ENCODE measurements at places on chromosomes 13 and 19.

DNA sequence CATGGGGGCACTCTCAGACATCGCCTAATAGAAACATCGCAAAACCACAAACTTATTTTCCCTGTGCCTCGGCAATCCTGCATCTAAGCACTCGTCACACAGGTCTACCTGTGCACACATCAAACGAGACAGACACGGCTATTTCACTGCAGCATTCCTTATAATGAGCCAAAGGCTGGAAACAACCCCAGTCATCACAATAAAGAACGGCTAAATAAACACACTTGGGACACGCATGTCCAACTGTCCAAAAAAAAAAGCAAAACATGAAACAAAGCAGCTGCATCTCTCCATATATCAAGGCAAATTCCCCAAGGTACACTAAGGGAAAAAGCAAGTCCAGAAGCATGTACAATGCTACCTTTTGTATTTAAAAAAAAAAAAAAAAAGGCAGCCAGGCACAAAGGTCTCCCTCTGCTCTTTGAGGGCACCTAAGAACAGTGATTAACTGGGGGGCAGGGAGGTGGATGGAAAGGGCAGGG, 27.2 kb upstream of the CCNP start:
- no peak for DNase-seq

GRCh38 chr13:24050292-24050711, 110.2 kb upstream of the SPATA13 start:
- peak; percentile 82 for DNase-seq

DNA sequence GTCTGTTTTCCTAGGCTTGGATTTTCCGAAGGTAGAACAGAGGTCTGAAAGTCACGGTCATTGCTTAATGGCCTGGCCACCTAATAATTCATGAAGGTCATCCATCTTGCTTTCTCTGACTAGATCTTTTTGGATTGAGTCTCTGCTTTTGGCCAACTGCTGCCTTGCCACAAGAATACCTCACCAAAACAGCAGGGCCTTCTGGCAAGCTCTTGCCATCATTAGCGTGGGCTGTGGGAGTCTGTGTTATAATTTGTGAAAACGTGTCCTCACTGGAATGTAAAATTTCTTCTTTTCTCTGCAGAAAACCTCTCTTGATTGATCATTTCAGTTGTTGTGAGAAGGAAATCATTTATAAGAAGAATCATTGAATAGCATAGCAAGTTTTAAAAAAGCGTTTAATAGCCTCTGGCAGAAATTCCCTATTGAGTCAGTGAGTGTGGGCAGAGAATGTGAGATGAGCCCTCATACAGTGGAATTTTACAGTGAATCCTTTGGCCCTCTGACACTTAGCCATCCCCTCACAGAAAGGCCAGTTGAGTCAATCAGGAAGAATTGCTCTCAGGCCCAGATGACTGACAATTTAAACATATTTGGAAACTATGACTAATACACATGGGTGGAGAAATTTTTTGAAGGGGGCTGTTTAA, 43.2 kb upstream of the ERICH6B start:
- DNase-seq: peak; percentile 55

GRCh38 chr19:4933528-4933927, 24.2 kb downstream of the UHRF1 start:
- DNase-seq: no peak

DNA sequence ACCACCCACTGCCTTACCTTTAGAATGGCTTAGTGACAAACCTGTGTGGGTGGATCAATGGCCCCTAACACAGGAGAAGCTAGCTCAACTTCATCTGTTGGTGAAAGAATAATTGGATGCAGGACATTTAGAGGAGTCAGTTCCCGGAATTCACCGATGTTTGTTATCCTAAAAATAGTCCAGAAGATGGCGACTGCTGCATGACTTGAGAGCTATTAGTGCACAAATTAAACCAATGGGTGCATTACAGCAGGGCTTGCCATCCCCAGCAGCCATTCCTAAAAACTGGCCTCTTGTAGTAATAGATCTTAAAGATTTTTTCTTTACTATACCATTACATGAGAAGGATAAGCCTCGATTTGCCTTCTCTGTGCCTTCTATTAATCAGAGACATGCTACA, 46.8 kb upstream of the ZNF726 start:
- DNase-seq: no peak

DNA sequence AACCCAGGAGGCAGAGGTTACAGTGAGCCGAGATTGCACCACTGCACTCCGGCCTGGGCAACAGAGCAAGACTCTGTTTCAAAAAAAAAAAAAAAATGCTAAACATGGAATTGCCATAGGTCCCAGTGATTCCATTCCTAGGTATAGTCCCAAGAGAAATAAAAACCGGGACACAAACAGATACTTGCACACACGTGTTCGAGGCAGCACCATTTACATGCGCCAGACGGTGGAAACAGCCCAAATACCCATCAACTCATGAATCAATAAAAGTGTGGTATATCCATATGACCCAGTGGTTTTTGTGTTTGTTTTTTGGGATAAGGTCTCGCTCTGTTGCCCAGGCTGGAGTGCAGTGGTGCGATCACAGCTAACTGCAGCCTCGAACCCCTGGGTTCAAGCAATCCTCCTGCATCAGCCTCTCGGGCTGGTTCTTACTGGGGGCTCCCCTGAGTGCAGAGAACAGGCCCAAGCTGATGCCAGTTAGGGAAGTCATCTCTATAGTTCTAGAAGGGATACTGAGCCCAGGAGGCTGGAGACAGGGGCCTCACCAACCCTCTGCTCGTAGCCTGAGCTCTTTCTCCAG, 8.5 kb downstream of the KLF2 start:
- DNase-seq: no peak

- DNase-seq: no peak
Measured at GRCh38 chr13:41562541-41563178, 105.3 kb downstream of the RGCC start.

DNA sequence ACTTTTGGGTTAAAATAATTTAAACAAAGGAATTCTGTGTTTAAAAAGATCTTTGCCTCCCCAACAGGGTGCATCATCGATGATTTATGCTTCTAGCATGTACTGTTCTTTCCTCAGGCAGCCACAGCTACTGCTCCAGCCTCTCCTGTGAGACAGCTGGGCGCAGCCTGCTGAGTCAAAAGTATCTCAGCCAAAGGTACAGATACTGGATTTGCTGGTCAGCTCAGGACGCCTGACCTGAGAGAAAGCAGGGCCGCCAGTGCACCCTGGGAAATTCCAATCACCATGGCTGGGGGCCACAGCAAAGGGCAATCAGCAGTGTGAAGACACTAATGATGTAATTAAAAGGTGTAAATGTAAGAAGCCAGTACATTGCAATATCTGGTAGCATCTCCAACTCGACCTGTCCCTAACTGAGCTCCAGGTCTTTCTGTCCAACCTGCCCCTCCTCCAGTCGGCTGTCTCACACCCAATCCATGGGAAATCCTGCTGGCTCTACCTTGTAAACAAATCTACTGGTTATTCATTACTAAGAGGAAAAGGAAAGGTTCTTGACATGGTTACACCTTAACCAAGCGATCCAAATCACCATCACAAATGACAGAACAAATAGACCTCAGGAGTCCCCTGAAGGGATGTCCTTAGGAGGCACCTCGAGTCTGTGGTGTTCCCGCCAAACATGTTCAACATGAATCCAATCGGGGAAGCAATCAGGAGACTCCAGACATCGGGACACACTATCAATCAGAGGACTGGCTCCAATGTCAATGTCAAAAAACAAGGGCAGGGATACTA, 7.3 kb downstream of the OPA3 start:
- peak; percentile 94 for DNase-seq

DNA sequence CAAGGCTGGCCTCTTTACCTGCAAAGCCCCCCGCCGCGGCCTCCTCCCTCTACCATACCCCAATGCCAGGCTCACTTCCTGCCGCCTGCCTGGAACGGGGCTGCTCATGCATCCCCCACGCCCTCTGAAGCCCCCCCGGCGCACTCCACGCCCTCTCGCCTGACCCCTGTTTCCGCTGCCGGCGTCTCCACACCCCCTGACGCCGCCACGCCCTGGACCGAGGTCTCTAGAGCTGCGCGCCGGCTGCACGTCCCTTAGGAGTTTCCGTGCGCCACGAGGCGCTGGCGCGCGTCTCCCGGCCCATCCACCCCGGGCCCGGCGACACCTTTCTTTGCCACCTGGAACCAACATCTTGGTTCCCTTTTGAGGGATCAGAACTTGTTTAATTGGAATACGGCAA, 16.0 kb downstream of the DPRX start:
- no peak for DNase-seq

GRCh38 chr13:41675306-41675705, 218.0 kb downstream of the RGCC start:
- DNase-seq: no peak

DNA sequence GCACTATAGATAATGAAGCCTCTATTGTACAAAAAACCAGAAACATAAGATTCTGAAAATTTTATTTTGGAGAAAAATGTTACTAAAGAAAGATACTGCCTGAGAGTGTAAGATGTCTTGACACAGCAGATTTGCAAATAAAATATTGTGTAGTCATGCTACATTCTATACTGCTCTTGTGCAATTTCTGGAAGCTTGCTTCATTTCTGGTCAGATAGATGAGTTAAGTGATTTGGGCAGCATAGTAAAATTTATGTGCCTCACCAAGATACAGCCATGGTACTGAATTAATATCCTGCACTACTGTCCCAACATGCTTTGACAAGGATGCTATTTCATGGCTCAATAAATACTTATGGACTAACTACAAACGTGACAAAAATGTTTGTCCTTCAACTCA, 55.1 kb upstream of the STARD13 start:
- DNase-seq: no peak

- no peak for DNase-seq
Measured at GRCh38 chr13:91085127-91085526, 262.4 kb upstream of the MIR17HG start.

GRCh38 chr13:60790620-60791019, 393.6 kb downstream of the TDRD3 start:
- no peak for DNase-seq

DNA sequence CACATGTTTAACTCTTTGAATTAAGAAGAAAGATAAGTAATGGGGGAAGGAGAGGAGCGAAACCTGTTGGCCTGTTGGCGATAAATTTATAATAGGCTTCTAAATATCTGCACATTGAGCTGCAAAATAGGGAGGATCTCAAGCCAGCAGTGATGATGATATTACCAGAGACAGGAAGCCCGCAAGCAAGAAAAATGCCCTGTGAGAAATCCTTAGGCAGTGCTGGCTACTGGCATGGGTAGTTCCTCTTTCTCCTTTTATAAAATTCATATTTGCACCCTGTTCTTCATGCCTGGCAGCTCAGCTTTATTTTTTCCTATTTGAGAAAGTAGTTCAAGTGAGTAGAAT, 858 bp upstream of the USP12 start:
- DNase-seq: peak; percentile 58

DNA sequence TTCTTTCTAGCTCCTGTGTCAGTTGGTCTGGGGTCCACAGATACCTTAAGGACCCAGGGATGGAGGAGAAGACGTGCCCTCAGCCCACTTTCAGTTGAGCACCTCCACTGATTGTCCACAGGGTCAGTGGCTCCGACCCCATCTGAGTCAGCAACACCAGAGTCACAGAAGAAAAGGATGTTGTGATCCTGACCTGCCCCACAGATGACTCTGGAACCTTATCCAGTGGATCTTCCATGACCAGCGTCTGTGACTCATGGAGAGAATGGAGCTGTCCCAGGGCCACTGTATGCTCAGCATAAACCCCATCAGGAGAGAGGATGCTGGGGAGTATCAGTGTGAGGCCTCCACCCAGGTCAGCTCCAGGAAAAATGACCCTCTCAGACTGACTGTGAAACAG, 22.0 kb downstream of the CEACAM4 start:
- DNase-seq: no peak

DNA sequence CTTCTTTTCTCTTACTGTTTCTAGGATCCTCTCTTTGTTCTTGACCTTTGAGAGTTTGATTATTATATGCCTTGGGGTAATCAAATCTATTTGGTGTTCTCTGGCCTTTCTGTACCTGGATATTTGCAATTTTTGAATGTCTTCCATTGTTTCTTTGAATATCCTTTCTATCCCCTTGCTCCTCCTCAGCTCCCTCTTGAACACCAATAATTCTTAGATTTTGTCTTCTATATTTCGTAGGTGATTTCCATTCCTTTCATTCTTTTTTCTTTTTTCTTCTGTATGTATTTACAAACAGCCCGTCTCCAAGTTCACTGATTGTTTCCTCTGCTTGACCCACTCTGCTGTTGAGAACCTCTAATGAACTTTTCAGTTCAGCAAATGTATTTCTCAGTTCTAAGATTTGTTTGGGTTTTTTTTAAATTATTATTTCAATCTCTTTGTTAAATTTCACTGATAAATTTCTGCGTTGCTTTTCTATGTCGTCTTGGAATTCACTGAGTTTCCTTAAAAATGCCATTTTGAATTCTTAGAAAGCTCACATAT, 2.7 kb upstream of the CALM3 start:
- DNase-seq: no peak

DNA sequence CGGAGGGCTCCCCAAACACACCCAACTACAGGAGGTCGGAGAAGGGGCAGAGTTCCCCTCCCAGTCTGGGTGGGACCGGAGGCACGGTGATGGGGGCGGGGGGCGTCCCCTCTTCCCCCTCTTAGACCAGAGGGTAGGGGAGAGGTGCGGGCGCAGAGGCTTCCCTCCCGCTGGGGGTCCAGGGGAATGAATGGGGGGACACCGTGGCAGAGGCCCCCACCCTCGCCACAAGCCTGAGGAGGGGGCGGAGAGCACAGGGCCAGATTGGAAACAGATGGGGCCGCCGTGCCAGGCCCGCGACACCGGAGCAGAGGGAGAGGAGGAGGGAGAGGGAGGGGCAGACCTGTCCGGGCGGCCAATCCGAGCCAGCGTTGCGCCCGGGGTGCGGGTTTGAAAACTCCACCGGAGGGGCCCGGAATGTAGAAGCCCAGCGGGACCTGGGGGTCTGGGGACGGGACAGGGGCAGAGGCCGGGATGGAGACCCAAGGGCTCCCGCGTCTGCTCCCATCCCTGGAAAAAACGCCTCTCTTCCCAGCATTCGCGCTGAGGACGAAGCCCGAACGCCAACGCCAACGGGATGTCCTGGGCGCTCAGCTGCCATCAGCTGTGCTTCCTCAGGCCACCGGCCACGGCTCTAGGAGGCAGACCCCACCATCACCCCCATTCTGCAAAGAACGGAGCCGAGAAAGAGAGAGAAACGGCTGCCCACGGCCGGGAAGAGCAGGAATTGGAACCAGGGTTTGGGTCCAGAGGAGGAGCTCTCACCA, 46.8 kb downstream of the PTPRS start:
- no peak for DNase-seq

GRCh38 chr13:48729856-48730255, 76.1 kb downstream of the CYSLTR2 start:
- DNase-seq: no peak

DNA sequence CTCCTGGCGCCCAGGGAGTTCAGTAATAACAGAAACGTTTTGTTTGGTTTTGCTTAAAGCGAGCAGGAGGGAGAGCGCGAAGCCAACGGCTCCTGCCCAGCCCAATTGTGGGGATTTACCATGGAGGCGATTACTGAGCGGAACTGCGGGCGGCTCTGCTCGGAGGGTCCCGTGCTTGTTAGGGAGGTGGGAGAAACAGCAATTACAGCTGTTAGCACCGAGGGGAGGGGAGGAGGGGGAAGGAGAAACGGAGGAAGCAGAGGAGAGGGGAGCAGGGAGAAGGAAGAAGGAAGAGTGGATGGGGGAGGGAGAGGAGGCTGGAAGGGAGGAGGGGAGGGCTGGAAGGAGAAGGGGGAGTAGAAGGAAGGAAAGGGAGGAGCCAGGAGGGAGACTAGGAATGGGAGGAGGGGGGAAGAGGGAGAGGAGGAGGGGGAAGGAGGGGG, 7.7 kb upstream of the ONECUT3 start:
- no peak for DNase-seq
